Liver (tissue), 10 donors: ENCODE measurements at places on chromosomes 7 and 10. TPM values are rescaled to one million over a fixed set of nuclear protein-coding genes. Genes with fewer than 3 reads are reported as not detected.

- no peak for DNase-seq
- no peaks in the 10 kb centered on the region for H3K27me3 ChIP-seq
- no peaks in the 10 kb centered on the region for H3K4me1 ChIP-seq
- no peak overlapping the region for H3K27ac ChIP-seq
- H3K36me3 ChIP-seq: no peaks in the 10 kb centered on the region
Measured at GRCh38 chr7:32326078-32326477, 164.1 kb downstream of the LSM5 start.

JAZF1 gene
- total RNA-seq: 17.8 TPM

CPA4 gene
- 0.05 TPM for total RNA-seq

GRCh38 chr7:121334875-121335648 is 6.3 kb downstream of the WNT16 start:
- H3K27me3 ChIP-seq: peaks cover 5% of the 10 kb centered on the region
- no peak overlapping the region for H3K4me3 ChIP-seq
- H3K36me3 ChIP-seq: no peaks in the 10 kb centered on the region

GRCh38 chr10:91885362-91886079 is 23.8 kb downstream of the FGFBP3 start:
- H3K27me3 ChIP-seq: no peaks in the 10 kb centered on the region
- peaks cover 11% of the 10 kb centered on the region for H3K4me1 ChIP-seq
- no peaks in the 10 kb centered on the region for H3K36me3 ChIP-seq
- no peak for DNase-seq

PODXL gene
- 3.6 TPM for total RNA-seq

DNA sequence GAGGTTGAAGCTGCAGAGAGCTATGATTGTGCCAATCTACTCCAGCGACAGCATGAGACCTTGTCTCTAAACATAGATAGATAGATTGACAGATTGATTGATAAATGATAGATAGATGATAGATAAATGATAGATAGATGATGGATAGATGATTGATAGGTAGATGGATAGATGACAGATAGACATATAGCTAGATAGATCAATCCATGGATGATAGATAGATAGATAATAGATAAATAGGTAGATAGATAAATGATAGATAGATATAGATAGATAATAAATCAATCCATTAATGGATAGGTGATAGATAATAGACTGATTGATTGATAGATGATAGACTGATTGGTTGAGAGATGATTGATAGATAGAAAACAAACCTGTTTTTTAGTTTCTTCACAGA is 349.6 kb downstream of the PAXIP1 start:
- H3K4me3 ChIP-seq: no peak overlapping the region
- no peaks in the 10 kb centered on the region for H3K27me3 ChIP-seq
- DNase-seq: no peak
- H3K27ac ChIP-seq: no peak overlapping the region

PAX4 gene
- total RNA-seq: not detected

GRCh38 chr7:92292981-92293380 is 47.2 kb downstream of the ANKIB1 start:
- H3K27ac ChIP-seq: no peak overlapping the region
- no peaks in the 10 kb centered on the region for H3K36me3 ChIP-seq
- H3K27me3 ChIP-seq: no peaks in the 10 kb centered on the region
- DNase-seq: no peak
